ENCODE measurements at places on chromosomes 6 and 20.

DNA sequence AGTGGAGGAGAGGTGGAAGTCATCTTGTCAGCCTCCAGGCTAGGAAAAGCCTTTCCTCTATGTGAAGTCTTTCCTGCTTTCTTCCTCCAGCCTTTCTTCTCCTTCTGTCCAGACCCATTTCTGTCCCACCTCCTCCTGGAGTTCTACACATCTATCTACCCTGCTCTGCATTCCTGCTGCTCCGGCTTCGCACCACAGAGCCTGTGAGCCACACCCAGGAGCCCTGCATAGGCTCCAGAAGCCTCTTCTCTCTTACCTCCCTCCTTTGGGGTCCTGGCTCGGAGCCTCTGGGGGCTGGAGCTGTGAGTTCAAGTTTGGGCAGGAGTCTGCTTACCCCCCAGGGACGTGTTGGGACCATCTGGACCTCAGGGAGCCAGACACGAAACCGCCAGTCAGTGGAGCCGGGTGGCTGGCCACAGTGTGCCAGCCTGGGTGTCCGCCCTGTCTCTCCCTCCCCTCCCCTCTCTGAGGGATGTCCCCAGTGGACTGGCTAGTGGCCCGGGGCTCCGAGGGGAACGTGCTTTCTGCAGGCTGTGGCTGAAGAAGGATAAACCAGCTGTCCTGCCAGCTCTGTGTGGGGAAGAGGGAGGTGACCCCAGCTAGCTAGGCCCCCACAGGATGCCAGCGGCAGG, 99.2 kb downstream of the VEGFA start:
- no peak for DNase-seq

DNA sequence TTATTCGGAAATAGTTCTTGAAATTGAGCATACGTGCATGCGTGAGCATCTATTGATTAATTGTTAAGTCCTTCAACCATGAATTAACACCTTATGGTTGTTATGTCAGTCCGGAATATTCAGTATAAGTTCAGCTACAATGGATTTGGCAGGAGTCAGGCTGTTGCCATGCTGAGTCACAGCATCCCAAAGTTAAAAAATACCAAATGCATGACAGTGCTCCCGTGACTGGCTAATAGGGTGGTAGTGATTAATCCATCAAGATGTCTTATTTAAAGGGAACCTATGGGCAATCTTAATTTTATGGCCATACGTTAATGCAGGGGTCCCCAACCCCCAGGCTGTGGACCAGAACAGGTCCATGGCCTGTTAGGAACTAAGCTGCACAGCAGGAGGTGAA, 10.5 kb downstream of the RAE1 start:
- no peak for DNase-seq

GRCh38 chr6:8686077-8686476, 250.7 kb upstream of the SLC35B3 start:
- no peak for DNase-seq

- no peak for DNase-seq
Measured at GRCh38 chr6:37205997-37206340, 36.0 kb downstream of the PIM1 start.

GRCh38 chr6:157020398-157020797, 243.2 kb downstream of the ARID1B start:
- DNase-seq: no peak

- no peak for DNase-seq
Measured at GRCh38 chr6:113642714-113643406, 214.3 kb upstream of the MARCKS start.

DNA sequence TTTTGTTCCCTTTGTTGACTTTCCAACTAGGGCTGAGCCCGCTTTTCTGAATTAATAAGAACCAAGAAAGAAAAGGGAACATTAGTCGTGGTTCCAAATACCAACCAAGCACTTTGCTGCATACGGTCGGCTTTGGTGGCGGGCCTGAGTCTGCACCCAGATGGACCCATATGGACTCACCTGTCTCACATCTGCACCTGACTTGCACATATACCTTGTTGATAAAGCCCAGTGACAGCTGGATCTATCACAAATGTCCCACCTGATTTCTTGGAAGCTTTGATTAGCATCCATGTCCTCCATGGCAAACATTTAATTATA, 39.0 kb downstream of the TPD52L1 start:
- DNase-seq: no peak

- no peak for DNase-seq
Measured at GRCh38 chr6:100176311-100176950, 182.4 kb upstream of the MCHR2 start.

DNA sequence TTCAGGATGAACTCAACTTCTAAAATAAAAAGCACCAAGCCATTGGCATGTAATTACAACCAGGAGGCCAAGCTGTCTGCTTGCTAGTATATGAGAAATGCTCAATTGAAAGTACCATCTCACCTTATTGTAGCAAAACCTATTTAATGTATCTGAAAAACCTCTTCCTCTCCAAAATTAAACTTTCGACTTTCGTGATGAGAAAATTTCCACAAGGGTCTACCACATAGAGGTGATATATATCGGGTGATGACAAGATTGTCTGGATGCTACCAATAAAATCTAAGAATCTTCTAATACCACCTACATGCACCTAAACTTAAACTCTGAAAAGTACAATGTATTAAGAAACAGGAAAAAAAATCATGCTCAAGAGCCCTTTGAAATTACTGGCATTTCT, 74.2 kb downstream of the ATXN1 start:
- DNase-seq: no peak

- DNase-seq: no peak
Measured at GRCh38 chr6:52081237-52081636, 6.2 kb downstream of the PKHD1 start.

DNA sequence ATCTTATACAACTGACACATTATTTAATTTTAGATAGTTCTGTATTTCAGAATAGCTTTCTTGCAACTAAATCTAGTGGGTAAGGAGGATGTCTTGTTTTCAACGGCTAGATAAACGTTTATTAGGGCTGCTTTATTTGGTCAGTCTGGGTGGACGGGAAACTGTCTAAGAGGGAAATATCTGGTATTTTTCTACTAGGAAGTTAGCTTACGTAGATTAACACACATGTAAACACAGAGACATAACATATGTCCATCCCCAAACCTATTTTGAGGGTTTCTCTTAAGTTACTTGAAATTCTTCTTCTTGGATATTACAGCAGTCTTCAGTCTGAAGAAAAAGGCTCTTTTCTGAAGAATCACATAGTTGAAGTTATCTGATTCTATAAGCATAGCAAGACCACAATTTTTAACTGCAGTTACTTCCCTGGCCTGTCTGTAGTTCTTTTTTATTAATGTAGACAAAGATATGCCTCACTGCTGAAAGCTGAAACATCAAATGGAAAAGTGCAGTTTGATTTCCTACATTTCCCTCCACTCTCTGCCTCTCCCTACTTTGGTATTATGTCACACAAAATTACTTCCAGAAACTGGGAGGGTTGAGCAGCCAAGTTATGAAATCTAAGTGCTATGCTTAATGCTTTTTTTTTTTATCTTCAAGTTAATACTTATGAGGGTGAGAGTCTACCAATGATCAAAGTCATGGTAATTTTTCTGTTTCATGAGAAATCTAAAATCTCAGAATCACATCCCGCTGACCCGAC, 37.4 kb downstream of the PLAGL1 start:
- DNase-seq: no peak

DNA sequence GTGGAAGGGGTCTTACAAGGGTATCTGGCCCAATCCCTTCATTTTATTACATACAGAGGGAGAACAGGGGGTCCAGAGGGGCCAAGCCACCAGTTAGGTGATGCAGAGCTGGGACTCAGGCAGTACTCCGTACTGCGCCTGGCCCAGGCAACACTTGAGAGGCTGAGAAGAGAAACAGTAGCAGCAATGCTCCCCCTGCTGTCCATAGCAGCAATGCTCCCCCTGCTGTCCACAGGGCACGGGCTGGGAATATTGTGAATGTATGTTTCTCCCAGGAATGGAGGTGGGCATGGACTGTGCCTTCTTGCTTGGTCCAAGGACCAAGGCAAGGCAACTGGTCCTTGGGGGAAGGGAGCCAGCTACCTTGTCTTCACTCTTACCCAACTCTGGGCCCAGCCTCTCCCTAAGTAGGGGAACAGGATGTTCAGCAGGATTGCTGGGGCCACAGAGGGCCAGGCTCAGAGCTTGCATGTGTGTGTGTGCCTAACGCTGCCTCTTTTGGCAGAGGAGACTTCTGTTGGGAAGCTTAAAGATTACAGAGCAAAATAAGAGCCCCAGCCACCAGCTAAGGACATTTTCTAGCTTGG, 14.8 kb upstream of the FAM83C start:
- DNase-seq: no peak

GRCh38 chr6:19905584-19905983, 68.4 kb downstream of the ID4 start:
- no peak for DNase-seq

DNA sequence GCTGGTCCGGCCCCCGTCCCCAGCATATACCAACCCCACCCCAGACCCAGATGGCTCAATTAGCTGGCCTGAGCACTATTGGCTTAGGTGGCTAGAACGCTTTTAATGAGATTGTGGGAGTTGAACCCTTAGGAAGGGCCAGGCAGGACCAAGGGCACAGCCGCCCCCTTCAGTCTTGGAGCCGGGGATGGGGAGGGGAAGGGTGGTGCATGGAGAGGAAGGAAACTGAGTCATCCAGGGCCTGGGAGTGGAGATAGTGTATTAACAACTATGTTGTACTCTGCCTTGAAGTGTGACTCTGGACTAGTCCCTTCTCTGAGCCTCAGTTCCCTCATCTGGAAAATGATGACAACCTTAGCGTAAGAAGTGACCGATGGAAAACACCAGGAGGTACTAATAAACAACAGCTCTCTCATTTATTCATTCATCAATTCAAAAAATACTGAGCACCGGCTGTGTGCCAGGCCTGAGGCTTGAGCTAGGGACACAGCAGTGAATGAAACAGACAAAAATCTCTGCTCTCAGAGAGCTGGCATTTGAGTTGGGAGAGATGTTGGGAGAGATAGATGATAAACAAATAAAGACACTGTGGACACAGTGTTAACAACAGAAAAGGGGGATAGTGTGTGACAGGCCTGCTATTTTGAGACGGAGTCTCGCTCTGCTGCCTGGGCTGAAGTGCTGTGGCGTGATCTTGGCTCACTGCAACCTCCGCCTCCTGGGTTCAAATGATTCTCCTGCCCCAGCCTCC, 11.5 kb downstream of the PEDS1 start:
- no peak for DNase-seq

DNA sequence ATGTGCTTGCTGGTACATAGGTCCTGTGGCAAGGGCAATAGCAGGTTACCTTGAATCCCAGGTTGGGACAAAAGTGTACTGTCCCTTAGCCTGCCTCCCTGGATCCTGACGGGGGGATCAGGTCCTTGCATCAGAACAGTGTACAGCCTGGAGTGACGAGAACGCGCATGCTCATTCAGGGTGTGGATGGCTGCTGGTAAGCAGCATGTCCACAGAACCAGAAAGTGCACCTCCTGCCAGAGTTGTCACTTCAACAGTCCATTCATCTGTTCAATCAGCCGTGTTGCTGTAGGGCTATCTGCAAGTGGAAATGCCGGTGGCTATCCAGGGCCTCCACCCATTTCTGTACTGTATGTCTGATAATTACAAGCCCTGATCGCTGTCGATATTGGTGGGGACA, 236.3 kb upstream of the SOX4 start:
- no peak for DNase-seq

DNA sequence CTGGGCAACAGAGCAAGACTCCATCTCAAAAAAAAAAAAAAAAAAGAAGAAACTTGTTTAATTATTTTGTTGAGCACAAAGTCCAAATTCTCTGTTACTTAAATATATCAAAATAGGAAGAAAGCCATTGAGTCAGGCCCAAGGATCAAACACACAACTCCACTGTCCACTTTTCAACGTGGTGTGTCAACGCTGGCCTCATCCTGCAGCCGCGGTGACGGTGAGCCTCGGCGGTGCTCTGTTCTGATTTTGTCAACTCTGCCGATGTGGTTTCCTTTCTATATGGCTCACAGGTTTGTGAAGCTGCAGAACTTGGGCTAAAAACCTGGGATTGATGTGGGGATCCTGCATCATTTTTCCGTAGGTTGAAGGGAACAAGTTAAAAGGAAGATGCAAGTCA, 3.2 kb upstream of the SMOC2 start:
- no peak for DNase-seq

DNA sequence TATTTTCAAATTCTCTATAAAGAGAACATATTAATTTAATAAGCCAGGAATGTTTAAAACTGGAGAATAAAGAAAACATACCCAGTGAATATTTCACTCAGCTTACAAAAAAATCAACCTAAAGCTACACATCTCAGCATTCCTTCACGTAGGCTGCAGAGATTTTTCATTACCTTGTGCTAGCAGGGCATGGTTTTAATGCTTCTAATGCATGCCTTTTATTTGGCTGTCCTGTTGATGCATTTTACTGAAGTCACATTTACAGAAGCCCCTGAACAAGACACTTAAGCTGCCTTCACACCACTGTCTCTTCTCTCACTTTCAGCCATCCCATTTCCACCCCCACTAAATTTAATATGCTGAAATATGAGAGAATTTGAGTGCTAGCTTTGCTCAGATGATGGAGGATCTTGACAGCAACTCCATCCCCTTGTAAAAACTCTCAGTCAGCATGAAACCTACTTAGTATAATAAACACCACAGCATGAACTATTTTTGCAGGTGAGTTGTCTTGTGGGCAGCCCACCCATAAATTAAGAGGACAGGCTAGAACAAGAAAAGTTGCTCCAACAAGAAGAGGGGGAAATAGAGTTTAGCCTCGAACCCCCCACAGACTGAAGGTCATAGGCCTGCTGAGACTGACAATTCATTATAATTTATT, 159.4 kb downstream of the SIM1 start:
- DNase-seq: no peak

DNA sequence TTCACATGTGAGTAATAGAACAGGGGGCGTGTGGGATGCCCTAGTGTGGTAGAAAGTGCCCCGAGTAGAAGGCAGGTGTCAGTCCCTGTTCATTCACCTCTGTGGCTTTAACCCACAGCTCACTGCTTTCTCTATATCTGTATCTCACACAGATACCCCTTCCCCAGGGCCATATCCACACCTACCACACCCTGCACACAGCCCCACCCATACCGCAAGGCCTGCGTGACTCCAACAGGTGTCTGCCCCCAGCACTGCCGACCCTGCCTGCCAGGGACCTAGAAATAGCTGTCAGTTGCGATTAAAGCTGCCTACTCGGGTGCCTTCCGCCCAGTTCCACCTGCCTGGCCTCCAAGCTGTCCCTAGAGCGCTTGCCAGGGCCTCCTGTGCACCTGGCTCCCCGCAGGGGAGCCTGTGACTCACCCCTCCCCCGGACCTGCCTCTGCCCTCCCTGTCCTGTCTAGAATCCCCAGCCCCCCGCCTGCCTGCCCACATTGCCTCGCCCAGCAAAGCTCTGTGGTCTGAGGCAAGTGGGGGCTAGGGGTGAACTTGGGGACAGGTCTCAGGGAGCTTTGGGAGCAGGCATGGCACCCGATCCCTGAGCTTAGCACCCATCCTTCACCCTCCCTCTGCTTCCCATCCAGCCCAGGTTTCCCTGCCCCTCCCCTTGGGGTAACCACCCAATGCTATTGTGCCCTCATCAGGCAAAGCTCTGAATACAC, 38.3 kb upstream of the ID1 start:
- no peak for DNase-seq

GRCh38 chr20:23224806-23225205, 125.8 kb upstream of the NXT1 start:
- no peak for DNase-seq

- no peak for DNase-seq
Measured at GRCh38 chr6:129637340-129638054, 72.5 kb downstream of the ARHGAP18 start.

All from iPS DF 19.7 (cell line).